ENCODE measurements at places on chromosomes 4 and X.
A peak's percentile ranks its signal among the peaks of the same experiment; 100 is the strongest.

- DNase-seq = no peak
These were observed 20.5 kb upstream of the FAM193A start for GRCh38 chr4:2515830-2516550.

- no peak for DNase-seq
These were observed 24.4 kb downstream of the LCORL start for GRCh38 chr4:17997129-17997528.

- DNase-seq = no peak
These were observed 20.4 kb downstream of the TMLHE start for GRCh38 chrX:155592331-155592730.

DNA sequence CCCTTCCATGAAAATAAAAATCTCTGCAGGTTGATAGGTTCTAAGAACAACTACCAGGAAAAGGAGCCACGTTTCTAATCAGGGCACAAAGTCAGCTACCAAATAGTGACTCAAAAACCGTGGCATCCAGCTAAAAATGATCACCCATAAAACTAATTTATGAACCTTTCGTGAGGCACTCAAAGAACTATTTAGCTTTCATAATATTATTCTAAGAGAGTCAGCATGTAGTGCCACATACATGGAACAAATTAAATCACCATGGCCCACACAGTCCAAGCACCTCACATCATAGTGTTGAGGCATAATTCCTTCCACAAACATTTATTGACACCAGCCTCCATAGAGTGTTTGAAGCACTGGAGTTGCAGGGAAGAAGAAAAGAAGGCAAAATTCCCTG, 252.0 kb upstream of the PPARGC1A start:
- no peak for DNase-seq

DNA sequence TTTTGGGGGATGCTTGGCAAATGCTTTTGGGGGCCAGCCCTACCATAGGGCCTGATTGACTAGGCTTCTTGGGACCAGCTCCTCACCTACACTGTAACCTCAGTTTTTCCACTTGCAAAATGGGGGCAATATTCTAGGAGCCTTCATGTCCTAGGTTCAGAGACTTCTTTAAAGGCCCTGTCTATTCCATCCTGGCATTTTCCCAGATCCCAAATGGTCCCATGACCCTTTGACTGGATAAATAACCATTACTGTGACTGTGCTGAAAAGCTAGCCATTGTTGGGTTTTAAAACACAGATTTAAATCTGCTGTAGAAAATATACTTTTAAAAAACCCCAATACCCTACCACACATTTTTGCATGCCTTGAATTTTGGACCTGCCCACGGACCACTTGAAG, 149.8 kb downstream of the EFNB1 start:
- DNase-seq = no peak

DNA sequence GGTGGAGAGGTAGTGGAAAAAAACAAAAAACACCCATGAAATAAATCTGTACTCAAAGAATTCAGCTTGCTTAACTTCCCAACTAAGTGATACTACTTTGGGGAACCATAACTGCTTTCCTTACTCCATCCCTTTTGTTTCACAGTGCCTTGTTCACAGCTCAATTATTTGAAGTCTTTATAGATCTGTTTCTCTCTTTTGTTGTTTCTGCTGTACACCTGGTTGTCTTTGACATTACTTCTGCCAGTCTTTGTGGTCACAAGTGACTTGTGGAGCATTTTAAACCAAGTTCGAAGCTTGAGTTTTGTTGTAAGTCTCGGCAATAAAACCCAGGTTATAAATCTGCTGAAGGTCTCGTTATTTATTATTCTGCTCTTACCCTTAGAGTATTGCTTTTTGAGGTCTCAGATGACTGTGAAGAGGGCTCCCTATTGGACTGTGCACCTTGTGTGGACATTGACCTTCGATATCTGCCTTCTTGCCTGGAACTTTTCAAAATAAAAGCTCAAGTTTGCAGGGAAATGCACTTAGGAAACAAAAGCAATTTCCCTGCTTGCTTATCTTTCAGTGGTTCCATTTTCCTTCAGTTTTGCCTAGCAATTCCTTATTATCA, 59.8 kb downstream of the ANK2 start:
- DNase-seq = no peak

DNA sequence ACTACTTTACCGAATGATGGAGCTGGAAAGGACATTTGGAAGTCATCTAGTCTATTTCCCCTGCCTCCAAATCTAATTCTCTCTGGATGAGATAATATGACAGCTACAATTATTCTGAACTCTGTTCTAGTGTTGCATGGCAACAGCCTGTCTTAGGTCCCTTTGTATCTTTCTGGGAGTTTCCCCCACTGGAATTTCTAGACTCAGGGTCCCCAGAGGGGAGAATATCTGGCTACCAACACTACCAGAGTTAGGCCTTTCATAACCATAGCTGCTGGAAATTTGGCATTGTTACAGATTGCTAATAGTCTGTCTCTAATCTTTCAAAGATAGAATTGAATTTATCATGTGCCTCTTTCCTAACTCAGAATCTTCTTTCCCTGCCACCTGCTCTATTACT, 4.5 kb downstream of the MSN start:
- no peak for DNase-seq

- peak; percentile 45 for DNase-seq
These were observed 65.1 kb downstream of the PPP3CA start for GRCh38 chr4:101282076-101282844.

DNA sequence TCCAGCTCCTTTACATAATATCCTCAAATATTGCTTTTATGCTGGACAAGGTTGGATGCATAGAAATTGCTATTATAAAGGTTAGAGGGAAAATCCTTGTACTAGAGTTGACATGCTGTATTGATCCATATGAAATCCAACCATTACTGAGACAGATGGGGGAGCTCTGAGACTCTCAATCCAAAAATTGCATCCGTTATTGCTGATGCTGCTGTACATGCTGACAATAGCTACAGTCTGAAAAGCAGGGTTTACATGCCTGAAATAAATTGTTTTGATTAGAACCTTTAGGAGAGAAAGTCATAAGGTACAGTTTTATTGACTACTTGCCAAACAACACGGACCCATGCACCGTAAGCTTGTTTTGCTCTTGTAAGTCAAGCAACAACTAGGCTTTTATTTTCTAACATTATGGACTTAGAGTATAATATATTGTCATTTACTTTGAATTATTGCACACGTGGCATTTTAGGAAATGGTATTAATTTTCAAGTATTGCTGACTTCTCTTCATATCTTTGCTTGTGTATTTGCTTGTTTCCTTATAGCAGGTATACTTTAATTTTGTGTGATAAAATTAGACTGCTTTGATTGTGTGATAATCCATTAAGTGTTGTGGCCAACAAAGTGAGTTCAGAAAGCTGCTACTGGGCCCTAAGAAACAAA, 1365.2 kb downstream of the STIM2 start:
- DNase-seq = no peak

DNA sequence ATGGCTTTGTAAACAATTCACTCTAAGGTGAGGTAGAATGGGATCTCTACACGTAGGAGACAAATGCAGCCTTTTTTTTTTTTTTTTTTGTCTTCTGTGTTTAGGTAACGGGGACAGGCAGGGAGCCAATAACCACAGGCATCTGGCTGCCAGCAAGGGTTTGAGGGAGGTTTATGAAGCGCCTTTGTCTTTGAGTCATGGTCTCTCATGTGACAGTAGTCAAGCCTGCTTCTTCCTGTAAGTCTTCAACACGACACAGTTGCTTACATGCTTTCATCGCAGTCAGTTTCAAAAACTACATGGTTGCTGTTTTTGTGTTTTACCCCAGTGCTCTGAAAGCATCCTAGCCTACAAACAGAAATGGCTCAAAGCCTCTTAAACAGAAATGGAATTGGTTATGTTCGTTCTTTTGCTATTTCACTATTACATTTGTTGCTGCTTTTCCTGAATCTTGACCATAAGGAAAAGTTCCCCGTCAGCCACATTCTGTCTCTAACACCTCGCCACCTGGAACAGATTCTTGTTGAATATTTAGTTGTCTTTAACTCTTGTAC, 127.8 kb upstream of the METTL14 start:
- DNase-seq = no peak

DNA sequence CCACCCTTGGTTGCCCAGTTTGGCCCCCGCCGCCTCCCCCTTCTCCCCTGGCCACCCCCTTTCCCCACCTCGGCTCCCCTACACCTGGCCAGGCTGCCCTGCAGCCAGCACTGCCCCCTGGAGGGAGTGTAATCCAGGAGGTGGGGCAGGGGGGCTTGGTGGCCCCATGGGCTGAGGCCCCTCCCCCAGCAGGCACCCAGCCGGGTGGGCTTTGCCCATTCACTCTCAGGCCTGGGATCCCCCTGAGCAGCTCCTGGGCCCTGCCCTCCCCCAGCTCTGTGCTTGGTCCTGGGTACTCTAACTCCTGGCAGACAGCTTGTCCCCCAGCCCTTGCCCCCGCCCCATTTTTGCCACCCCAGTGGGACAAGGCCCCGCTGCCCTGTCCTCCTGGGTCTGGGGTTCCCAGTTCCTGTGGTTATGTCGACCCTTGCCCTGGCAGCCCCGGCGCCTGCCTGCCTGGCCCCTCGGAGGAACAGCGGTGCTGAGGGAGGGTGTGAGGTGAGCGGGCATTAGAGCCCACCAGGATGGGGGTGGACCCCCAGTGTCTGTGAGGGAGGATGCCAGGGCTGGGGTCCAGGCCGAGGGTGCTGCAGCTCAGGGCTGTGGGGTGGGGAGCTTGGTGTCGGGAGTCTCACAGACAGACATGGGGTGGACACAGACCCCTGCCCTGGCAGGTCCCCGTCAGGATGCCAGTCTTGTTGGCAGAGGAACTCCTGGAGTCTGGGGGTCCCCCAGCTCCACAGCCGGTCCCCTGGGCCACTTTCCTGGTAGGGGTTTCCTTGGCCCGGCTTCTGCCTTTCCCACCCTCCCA, 10.2 kb downstream of the NAT8L start:
- no peak for DNase-seq

- DNase-seq = no peak
These were observed 64.5 kb upstream of the STS start for GRCh38 chrX:7083021-7083420.

DNA sequence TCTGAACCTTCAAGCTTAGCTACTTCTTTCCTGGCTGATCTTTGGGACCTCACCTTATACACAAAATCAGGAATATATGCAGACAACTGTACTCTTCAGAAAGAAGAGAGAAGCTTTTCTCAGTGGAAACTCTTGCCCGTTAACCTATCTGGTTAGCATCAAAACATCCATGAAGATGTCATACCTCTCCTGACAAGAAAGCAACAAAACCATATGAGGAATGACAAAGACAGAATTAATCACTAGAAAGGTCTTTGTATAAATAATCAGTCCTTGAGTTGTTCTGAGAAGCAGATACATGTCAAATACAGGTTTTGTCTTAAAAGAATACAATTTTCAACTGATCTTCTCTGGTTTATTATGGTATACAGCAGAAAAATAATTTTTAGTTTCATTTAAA, 130.8 kb downstream of the FAT4 start:
- DNase-seq = no peak

- no peak for DNase-seq
These were observed 67.1 kb downstream of the GPR143 start for GRCh38 chrX:9698576-9698975.

GRCh38 chr4:155025762-155026457, 182.5 kb upstream of the NPY2R start:
- no peak for DNase-seq

DNA sequence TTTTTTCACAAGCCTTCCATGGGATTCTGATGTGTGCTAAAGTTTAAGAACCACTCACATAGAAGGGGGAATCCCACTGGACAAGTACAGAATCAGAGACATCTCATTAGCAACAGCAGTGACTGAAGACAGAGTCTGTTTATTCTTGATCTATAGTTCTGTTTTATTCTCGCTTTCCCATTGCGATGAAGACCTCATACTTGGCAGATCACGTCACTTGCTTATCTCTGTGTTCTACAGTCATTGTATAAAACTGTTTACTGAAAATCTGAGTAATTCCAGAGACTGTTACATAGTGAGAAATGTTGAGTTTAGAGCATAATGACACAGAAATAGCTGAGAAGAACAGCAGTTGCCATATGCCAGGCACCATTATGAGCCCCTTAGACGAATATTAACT, 185.5 kb downstream of the PTTG2 start:
- no peak for DNase-seq

DNA sequence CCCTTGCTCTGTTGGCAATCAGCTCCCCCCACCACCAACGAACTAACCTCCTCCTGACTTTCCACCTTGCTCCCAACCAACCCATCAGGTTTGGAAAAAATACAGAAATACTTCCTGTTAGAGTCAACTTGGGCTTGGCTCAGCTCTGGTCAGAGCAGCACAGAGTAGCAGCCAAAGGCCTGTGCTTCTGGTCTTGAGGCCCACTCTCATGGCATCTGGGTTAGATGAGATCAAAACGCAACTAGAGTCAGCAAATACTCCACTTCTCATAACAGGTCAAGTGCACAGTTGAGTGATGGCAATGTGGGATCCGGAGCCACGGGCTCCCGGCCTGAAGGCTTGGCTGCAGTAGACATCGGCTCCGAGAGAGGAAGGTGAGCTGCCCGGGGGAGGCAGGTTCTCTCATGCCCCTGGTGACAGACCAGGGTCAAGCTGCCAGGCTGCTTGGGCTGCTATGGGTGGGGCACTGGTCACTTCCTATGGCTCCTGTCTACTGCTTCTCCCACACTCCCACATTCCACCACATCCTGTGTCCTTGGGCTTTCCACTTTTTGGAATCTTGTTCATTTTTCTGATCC, 34.8 kb downstream of the ZNF185 start:
- DNase-seq = no peak

- DNase-seq = no peak
These were observed 25.2 kb downstream of the TAF7L start for GRCh38 chrX:101265869-101266428.

DNA sequence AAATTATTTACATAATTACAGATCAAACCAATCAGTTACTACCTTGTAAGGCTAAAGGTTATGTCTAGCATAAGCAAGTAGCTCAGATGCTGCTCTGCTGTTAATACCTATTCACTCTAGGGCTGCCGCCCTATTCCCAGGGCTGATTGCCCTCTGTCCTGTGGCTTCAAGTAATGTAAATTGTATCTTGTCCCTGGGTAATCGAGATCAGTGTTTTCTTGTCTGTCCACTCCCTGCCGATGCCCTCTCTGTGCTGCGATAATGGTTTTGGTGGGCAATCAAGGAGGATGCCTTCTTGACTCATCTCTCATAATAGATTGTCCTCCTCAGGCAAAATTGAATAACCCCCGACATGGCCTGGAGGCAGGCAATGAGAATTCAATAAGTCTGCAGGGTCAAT, 641.0 kb upstream of the PITX2 start:
- DNase-seq = no peak

DNA sequence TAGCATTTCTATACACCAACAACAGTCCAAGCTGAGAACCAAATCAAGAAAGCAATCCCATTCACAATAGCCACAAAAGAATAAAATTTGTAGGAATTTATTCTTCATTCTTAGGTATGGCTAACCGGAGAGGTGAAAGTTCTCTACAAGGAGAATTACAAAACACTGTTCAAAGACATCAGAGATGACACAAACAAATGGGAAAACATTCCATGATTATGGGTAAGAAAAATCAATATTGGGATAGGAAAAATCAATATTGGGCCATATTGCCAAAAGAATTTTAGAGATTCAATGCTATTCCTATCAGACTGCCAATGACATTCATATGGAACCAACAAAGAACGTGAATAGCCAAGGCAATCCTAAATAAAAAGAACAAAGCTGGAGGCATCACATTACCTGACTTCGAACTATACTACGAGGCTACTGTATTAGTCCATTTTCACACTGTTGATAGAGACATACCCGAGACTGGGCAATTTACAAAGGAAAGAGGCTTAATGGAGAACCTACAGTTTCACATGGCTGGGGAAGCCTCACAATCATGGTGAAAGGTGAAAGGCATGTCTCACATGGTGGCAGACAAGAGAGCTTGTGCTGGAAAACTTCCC, 49.1 kb downstream of the NCAPG start:
- no peak for DNase-seq

All from stimulated activated CD4-positive, alpha-beta T cell treated with anti-CD3 and anti-CD28 coated beads, Interleukin-4, amount 100 ng/mL, for 24 hours (primary cell).